ENCODE measurements at places on chromosomes 7 and 10.

GRCh38 chr7:54785261-54785660, 26.2 kb upstream of the SEC61G start:
- no peak for DNase-seq

DNA sequence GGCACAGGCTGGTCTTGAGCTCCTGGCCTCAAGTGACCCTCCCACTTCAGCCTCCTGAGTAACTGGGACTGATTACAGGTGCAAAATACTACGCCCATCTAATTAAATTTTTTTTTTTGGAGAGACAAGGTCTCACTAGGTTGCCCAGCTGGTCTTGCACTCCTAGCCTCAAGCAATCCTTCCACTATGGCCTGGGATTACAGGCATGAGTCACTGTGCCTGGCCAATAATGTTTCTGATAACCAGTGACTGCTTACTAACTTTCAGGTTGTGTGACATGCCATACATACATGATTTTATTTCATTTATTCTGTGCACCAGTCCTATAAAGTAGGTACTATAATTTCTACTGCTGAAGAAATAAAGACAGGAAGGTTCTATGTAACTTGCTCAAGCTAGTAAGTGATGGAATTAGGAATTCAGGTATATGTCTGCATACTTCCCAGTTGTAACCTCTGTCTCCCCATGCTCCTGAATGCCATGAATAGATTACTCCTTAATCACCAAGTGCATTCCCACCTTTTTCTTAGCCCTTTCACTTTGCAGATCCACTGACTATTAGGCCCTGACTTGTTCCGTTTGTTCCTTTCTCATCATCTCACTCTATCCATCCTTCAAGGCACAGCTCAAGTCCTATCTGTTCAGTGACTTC, 28.1 kb downstream of the MCU start:
- DNase-seq: no peak

- DNase-seq: no peak
Measured at GRCh38 chr10:71086439-71087080, 125.8 kb upstream of the UNC5B start.

DNA sequence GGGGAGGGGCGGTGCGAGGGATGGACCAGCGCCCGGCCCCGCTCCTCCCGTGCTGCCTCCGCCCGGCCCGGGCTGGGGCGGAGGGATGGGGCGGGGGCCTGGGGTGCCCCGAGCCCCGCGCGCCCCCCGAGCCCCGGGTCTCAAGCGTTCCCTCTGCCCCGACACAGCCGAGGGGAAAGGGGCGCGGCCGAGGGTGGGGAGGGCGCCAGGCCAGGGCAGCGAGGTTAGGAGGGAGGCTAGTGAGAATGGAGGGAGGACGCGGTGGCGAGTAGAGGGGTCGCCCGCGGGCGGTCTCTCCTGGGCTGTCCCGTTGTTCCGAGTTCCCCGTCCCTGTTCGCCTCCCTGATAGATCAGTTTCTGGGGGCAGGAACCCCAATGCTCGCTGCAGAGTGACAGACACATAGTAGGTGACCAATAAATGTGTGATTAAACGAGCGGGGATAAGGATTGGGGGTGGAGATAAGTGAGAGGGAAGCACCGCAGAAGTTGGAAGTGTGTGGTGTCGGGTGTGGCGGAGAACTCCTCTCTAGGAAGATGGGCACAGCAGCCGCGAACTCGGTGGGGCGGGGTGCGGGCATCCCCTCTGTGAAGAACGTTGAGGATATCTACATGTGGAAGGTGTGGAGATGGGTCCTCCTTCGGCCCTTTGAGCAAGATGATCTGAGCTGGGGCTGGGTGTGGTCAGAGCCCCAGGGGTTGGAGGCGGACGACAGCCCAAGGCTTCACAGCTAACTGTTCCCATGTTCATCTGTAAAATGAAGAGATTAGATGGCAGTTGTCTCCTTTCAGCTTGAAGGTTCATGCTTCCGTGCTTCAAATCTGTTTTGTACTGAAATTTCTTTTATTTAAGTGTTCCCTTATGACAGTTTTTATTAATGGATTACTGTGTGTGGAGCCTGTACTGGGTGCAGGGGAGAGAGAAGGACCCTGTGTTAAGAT, 580 bp downstream of the ZNF775 start:
- DNase-seq: peak; percentile 64

- no peak for DNase-seq
Measured at GRCh38 chr7:16084370-16084769, 337.0 kb downstream of the CRPPA start.

DNA sequence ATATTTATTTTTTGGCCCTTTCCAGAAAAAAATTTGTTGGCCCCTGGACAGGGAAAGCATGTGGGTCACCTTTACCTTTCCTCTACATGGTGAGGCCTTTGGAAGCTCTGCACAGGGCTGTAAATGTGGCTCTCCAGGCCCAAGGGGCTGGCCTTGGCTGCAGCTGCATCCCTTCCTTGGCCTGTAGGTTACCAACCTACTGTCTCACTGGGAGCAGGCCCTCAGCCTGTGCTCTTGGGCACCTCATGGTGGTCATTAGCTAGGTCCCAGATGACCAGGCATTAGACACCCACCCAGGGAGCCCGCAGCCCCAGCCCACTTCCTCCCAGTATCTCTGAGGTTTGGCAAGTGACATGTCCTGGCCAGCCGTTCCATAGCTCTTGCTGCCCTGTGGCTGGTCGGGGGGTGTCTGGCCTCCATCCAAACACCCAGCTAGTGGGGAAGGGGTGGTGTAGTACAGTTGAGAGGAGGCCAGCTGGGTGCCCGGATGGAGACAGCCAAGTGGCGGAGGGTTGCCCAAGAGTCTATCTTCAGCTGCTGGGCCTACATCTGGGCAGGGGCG, 7.1 kb upstream of the CPA5 start:
- DNase-seq: no peak

DNA sequence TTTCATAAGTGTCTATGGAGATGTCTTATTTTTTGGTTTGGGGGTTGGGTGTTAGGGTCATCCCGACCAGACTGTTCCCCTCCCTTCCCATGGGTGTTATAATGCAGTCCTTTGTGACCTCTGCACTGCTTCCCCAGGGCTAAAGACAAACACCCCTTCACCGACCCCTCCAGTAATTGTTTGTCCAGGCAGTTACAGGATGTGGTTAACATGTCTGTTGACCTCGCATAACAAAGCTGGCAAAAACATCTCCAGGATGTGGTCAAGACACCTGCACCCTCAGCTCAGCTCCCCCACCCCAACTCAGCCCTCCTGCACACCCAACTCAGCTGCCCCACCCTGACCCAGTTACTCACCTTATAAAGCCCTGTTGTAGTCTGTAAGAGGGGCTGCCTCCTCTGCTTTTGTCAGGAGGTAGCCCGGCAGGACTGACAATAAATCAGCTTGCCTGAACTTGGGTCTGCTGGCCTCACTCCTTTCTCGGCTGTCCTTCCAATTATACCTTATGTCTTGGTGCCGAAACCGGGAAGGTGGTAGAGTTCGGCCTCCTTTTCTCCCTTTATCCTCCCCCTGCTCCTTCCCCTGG, 102.2 kb downstream of the ZNF92 start:
- no peak for DNase-seq

- DNase-seq: no peak
Measured at GRCh38 chr10:95789902-95790301, 33.9 kb downstream of the ENTPD1 start.

- DNase-seq: peak; percentile 63
Measured at GRCh38 chr10:101693651-101693977, 1.4 kb downstream of the FBXW4 start.

- no peak for DNase-seq
Measured at GRCh38 chr7:119167431-119167830, 942.9 kb downstream of the ANKRD7 start.

Measured in hematopoietic multipotent progenitor cell treated with erythropoietin and hydrocortisone succinate and interleukin-3 and kit ligand, for 8 days (in vitro differentiated cells).